Nucleus accumbens (tissue), 56 donors: ENCODE measurements at places on chromosomes 4 and X.

- DNase-seq: no peak
These were observed 52.4 kb downstream of the DDX3X start for GRCh38 chrX:41386222-41386990.

DNA sequence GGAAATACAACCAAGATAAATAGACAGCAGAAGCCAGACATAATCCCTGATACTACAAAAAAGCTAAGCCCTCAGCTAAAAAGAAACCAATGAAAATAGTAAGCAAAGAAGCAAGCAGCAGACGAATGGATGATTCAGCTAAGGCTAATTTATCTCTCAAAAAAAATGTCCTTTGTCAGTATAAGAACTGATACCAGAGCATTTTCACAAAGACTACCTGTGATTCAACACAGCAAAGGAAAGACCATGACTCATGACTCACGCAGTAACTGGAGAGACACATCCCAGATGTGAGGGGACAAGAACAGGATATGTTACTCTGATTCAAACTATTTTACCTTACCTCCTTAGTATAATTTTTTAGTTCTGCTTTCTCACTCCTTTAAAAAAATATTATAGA, 22.7 kb upstream of the TMPRSS11F start:
- no peak for DNase-seq

DNA sequence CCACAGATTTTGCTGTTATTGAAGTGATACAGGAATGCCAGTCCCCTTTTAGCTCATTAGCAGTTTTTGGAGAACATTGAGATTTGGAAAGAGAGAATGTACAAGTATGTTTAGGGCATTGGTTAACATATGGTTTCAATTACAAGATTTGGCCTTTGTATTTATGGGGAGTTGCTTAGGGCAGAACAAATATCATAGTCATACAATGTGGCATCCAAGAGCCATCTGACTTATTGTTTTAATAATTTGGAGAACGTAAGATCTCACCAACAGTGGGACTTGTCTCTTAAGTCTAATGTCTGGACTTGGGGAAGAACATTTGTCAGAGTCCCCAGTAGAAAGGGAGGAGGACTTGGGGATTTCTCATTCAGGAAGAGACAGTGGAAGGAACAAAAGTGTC, 166.1 kb downstream of the STK32B start:
- no peak for DNase-seq

DNA sequence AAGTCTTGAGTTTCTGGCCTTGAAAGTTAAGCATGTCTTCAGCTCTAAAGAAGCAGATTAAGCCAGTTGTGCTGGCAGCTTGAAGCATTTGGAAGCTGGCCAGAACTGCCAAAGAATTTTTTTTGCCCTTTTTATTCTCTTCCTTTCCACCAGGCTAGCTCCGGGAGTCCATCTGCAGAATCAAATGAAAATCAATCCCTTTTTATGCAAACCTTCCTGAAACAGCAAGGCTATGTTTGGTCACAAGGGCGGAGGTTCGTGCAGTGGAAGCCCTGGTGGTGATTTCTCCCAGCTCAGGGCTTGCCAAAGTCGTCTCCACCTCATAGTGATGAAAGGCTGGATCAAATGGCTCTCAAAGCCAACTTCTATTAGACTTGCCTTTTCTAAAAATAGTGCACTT, 21.6 kb upstream of the C4orf54 start:
- no peak for DNase-seq

GRCh38 chr4:76011700-76012387, 4.5 kb upstream of the CXCL9 start:
- DNase-seq: no peak

GRCh38 chr4:180156684-180157083, 2086.5 kb upstream of the TENM3 start:
- no peak for DNase-seq

- no peak for DNase-seq
These were observed 22.8 kb downstream of the MEPE start for GRCh38 chr4:87855559-87855958.
